ENCODE measurements at places on chromosomes 11 and 22. TPM values are rescaled to one million over a fixed set of nuclear protein-coding genes. Genes with fewer than 3 reads are reported as not detected.

The HIC2 gene
- total RNA-seq = 22.8 TPM

The MFNG gene
- total RNA-seq = 2.0 TPM

DNA sequence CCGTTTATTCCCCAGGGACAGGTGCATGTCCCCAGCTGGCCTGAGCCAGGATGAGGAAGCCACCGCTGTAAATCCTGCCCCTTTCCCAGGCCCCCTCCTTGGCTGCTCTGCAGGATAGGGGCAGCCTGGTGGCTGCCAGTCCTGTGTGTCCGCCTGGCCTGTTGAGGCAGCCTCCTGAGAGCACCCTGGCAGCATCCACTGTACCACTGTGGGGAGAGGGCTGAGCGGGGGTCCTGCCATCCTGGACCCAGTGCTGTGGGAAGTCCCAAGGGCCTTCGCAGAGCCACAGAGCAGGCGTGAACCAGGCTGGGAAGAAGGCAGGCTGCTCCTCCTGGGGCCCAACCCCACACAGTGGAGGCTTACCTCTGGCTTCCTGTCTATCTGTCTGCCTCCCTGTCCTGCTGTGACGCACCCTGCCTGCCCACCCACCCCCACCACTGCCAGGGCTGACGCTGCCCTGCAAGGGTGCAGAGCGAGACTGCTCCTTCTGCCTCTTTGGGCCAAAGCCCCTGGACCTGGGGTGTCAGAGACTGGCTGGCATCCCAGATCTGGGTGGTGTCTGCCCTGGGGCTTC is 8.4 kb downstream of the KCTD17 start:
- DNase-seq = no peak
- peaks cover 34% of the 10 kb centered on the region for H3K36me3 ChIP-seq
- no peaks in the 10 kb centered on the region for H3K4me1 ChIP-seq

- H3K27ac ChIP-seq = no peak overlapping the region
- H3K4me3 ChIP-seq = no peak overlapping the region
- no peak for DNase-seq
- no peaks in the 10 kb centered on the region for H3K27me3 ChIP-seq
- no peaks in the 10 kb centered on the region for H3K4me1 ChIP-seq
These were observed 312.5 kb upstream of the PDGFD start for GRCh38 chr11:104476454-104476853.

DNA sequence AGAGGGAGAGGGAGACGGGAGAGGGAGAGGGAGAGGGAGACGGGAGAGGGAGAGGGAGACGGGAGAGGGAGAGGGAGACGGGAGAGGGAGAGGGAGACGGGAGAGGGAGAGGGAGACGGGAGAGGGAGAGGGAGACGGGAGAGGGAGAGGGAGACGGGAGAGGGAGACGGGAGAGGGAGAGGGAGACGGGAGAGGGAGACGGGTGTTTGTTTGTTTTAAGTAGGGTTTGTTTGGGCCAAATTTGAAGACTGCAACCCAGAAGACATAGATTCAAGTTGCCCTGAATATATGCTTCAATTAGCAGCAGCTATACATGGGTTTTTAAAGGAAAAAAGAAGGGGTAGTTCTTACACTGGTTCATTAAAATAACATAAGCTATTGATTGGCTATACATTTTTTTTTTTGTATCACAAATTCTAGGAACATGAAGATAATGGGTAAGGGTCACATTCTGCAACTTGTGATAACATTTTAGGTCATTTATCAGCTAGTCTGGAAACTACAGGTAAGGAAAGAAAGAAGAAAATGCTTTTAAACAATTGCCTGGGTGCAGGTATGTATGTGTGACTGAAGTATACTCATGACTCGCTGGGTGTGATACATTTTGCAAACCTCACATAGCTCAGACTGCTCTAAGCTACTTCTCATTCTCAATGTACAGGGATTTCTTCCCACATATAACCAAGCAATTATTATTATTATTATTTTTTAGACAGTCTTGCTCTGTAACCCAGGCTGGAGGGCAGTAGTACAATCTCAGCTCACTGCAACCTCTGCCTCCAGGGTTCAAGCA is 67.3 kb downstream of the MCHR1 start:
- DNase-seq = no peak
- no peaks in the 10 kb centered on the region for H3K27me3 ChIP-seq
- no peak overlapping the region for H3K4me3 ChIP-seq
- H3K27ac ChIP-seq = no peak overlapping the region

GRCh38 chr11:66693356-66694055 is 15.8 kb upstream of the RBM4B start:
- DNase-seq = no peak
- no peak overlapping the region for H3K27ac ChIP-seq
- H3K27me3 ChIP-seq = no peaks in the 10 kb centered on the region
- H3K4me3 ChIP-seq = no peak overlapping the region

All from H9 (cell line).